ENCODE measurements at places on chromosomes 2 and 18. TPM values are rescaled to one million over a fixed set of nuclear protein-coding genes. Genes with fewer than 3 reads are reported as not detected.

SDC1 gene
- total RNA-seq: not detected

CNDP1 gene
- not detected for total RNA-seq

OSBPL1A gene
- 4.2 TPM for total RNA-seq

DCAF17 gene
- 19.5 TPM for total RNA-seq
